ENCODE measurements at places on chromosomes 5 and 9.

DNA sequence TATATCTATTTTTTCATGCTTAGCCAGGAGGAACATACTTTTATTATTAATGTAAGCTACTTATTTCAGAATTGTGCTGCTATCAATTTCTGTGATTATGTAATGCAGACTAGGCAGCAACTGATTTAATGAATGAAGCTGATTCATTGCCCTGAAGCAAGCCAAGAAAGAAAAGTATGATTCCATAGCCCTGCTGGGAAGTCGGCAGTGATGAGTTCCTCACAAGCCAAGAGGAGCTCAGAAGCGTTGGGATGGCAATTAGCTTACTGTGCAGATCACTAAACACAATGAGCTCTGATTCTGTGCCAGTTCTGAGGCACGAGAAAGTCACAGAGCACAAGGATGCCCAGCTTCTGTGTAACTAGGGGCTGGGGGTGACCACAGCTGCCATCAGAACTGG is 254.3 kb upstream of the KLF9 start:
- no peak for DNase-seq

- DNase-seq = no peak
These were observed 45.2 kb downstream of the RNF130 start for GRCh38 chr5:180026320-180026719.

DNA sequence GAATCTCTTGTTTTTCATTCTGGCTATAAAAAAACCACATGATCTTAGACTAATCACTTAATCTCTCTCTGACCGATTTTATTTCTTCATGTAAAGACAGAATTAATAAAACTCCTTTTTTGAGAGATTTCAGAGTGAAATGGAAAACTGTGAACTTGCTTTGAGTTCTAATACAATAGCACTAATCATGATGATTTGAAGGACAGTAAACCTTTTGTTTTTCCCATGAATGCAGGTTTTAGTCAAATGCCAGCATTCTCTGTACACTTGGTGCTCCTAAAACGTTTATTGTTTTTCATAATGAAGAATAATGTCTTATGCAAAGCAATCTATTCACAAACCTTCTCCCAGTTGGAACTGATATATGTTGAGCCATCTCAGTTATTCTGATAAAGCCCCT is 86.8 kb downstream of the SLC24A2 start:
- DNase-seq = no peak

DNA sequence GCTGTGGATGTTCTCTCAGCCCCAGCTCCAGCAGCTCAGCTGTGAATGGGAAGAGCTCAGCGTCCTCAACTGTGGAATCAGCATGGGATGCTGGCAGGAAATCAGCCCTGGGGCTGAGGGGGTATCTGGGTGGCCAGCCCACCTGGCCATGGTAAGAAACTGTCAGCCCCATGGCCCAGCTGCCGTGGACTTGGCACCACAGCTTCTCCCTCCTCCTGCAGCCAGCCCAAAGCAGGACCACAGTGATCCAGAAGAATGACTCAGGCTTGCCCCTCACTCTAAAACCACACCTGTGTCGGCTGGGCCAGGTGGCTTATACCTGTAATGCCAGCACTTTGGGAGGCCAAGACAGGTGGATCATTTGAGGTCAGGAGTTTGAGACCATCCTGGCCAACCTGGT is 48.0 kb downstream of the SAR1B start:
- no peak for DNase-seq

GRCh38 chr9:98379572-98379971 is 124.1 kb upstream of the TBC1D2 start:
- DNase-seq = no peak

DNA sequence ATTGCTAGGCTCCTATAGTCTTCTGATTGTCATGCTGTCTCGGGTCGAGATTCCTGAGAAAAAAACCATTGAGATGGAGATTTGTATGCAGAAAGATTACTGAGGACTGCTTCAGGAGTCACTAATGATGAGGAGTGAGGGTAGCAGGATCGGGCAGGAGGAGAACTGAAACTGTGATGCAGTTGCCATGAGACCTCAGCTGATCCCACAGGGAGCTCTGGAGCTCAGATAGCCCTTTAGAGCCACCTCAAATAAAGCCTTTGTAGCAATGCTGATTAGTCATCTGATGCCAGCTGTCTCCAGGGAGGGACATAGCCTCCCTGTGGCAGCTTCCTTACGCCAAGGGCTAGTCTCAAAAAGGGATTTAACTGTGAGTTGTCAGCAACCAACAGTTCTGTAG is 256.9 kb downstream of the DMAC1 start:
- DNase-seq = no peak

DNA sequence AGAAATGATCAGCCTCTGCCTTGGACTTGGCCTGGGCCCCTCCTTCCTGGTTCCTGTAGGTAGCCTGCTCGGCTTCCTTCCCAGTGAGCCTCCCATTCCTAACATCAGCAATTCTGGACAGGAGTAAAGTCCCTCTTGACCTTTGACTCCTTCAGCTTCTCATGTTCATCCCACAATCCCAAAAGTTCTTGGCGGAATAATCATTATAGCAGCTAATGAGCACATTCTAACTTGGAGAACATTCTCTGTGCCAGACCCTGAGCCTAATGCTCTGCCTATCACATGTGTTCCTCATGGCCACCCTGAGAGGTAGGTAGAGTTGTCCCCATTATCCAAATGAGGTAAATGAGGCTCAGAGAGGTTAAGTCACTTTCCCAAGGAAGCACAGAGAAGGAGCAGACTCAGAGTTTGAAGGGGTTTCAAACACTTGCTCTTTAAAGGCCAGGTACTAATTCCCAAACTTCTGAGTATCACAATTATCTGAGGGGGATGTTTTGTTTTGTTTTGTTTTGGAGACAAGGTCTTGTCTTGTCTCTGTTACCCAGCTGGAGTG is 21.2 kb downstream of the SWI5 start:
- no peak for DNase-seq

- no peak for DNase-seq
These were observed 10.2 kb downstream of the PRRX2 start for GRCh38 chr9:129675620-129676019.

- DNase-seq = no peak
These were observed 184.8 kb upstream of the RASEF start for GRCh38 chr9:83247732-83248131.

- DNase-seq = no peak
These were observed 113.2 kb upstream of the ERCC6L2 start for GRCh38 chr9:95762322-95762721.

- no peak for DNase-seq
These were observed 718 bp upstream of the DENND4C start for GRCh38 chr9:19229595-19230354.

GRCh38 chr5:170186856-170187255 is 45.9 kb upstream of the C5orf58 start:
- DNase-seq = no peak

- no peak for DNase-seq
These were observed 335.8 kb downstream of the NR2F1-AS1 start for GRCh38 chr5:93245226-93245625.

GRCh38 chr9:114433086-114433485 is 45.3 kb upstream of the AKNA start:
- DNase-seq = no peak

- DNase-seq = no peak
These were observed 78.7 kb upstream of the LARP1 start for GRCh38 chr5:154676508-154676907.

GRCh38 chr9:88746743-88747398 is 211.9 kb downstream of the NXNL2 start:
- peak; percentile 66 for DNase-seq

GRCh38 chr9:133727876-133728441 is 10.2 kb downstream of the SARDH start:
- DNase-seq = no peak

GRCh38 chr5:19928562-19929421 is 59.2 kb downstream of the CDH18 start:
- DNase-seq = peak; percentile 74

GRCh38 chr5:93425096-93425495 is 155.9 kb downstream of the NR2F1-AS1 start:
- DNase-seq = no peak

GRCh38 chr5:80804332-80804731 is 149.5 kb upstream of the DHFR start:
- peak; percentile 7 for DNase-seq

- DNase-seq = peak; percentile 36
These were observed 808.1 kb downstream of the EFNA5 start for GRCh38 chr5:106862450-106863193.

DNA sequence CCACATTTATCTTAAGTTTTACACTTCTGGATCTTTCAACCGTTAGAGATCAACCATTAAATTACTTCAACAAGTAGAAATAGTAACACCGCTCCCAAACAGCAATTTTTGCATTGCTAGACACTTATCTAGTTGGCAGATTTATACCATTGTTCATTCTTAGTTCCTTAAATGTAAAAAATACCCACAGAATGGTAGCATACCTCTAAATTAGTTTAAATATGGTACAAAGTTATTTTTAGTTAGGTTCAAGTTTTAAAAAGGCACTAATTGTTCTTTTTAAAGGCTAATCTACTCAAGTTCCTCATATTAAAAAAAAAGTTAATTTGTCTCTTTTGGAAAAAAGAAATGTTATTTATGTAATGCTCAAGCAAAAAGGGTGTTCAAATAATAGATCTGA is 8.1 kb downstream of the PFDN1 start:
- DNase-seq = no peak

- DNase-seq = no peak
These were observed 94.7 kb downstream of the RXRA start for GRCh38 chr9:134420974-134421432.

GRCh38 chr5:121870489-121870888 is 18.8 kb downstream of the FTMT start:
- DNase-seq = peak; percentile 4

- DNase-seq = no peak
These were observed 109.7 kb upstream of the LHFPL2 start for GRCh38 chr5:78758169-78758839.

DNA sequence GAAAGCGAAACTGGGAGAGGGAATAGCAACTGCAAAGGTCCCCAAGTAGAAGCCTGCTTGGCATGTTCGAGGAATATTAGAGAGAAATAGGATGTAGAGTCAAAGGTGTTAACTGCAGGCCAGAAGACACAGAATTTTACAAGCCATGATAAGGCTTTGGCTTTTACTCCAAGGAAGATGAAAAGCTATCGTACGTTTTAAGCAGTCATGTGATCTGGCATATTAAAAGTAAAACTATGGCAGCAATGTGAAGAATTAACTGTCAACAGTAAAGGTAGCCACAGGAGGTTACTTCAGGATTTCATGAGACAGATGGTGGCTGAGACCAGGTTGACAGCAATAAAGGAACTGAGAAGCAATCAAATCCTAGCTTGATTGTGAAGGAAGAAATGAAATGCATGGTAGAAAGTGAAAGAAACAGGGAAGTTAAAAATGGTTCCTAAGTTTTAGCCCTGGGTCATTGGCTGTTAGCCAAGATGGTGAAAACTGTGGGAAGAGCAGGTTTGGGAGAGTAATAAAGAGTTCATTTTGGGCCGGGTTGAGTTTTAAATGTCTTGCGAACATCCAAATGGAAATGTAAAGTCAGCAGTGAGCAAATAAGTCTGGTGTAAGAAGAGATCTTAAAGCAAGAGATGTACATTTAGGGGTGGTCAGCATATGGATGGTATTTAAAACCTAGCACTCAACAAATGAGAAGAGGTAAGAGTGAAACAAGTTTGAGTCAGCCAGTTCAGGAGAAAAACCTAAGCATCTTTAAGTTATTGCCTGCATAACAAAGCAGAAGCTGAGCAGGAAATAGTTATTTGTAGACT is 20.3 kb upstream of the TTC33 start:
- DNase-seq = no peak

DNA sequence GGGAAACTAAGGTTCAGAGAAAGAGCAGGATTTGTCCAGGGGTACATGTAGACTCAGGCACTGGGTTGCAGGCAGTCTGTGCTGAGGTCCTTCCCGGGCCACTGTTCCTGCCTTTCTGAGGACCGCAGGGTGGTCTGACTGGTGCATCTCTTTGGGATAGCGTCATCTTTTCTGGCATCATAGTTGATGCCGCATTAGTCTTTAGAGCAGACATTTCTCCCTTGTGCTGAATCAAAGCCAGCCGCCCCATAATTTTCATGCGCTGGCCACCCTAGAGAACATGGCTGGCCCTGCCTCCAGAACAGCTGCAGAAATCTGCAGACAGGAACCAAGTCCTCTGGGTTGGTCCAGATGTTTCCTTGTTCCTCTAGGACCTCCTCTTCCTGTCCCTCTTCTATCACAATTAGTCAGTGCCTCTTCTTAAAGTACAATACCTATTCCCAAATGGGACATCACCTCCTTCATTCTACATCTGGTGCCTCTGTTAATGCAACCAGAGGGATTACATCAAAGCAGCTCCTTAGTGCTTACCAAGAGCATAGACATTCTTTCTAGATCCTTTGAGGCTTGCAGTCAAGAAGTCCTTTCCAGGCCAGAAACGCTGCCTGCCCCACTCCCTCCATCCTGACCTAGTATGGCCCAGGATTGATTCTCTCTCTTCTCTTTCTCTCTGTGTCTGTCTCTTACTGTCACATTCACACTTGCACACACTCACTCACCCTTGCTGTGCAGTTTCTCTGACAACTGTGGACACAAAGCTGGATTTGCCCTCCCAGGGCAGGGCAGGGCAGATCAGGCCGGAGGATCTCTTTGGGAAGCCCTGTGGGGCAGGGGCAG is 42.0 kb upstream of the ORM1 start:
- peak; percentile 91 for DNase-seq

GRCh38 chr9:127904561-127905003 is 5.2 kb upstream of the ST6GALNAC6 start:
- no peak for DNase-seq

- DNase-seq = no peak
These were observed 180.2 kb downstream of the RASEF start for GRCh38 chr9:82882748-82883147.

DNA sequence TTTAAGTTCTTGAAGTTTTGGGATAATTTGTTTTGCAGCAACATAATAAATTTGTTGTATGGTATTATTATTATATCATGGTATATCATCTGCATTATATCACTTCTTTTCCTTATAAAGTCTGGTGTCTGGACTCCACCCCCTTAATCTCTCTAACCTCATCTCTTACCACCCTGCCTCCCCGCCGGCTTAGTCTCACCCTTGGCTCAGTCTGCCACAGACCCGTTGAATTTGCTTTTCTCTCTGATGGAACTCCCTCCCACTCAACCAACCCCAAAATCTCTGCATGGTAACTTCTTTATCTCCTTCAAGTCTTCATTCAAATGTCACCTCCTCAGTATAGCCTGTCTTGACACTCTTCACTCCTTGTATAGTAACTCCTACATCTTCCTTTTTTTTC is 29.6 kb upstream of the MATR3 start:
- DNase-seq = no peak

DNA sequence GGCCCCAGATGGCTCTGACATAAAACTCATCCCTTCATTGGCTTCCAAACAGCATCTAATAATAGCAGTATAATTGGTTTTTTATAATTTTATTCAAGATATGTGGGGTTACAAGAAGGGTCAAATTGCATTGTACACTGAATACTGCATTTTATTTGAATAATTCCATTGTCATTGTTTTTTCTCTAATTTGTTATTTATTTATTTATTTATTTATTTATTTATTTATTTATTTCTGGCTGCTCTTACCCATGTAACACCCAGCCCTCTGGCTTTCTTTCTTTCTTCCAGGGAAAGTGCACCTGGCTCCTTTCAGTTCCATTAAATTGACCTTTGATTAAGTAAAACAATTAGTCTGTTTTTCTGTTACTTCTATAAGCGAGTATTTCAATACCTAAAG is 210.1 kb downstream of the CDH9 start:
- DNase-seq = no peak

GRCh38 chr9:72533322-72533721 is 11.9 kb downstream of the TMC1 start:
- no peak for DNase-seq

- no peak for DNase-seq
These were observed 264.0 kb downstream of the MAN2A1 start for GRCh38 chr5:109953761-109954160.

Data from fibroblast of skin of scalp (primary cell).